ENCODE measurements at places on chromosomes 3 and 15.

GRCh38 chr15:34470892-34471291 is 33.3 kb upstream of the GOLGA8A start:
- no peak for DNase-seq

- no peak for DNase-seq
Observed at GRCh38 chr3:155153242-155154186, 73.4 kb downstream of the MME start.

GRCh38 chr15:85690561-85691231 is 104.0 kb downstream of the KLHL25 start:
- no peak for DNase-seq

GRCh38 chr3:75396316-75396802 is 267.8 kb upstream of the FRG2C start:
- DNase-seq: no peak

- no peak for DNase-seq
Observed at GRCh38 chr15:73617301-73617831, 15.8 kb downstream of the NPTN start.

DNA sequence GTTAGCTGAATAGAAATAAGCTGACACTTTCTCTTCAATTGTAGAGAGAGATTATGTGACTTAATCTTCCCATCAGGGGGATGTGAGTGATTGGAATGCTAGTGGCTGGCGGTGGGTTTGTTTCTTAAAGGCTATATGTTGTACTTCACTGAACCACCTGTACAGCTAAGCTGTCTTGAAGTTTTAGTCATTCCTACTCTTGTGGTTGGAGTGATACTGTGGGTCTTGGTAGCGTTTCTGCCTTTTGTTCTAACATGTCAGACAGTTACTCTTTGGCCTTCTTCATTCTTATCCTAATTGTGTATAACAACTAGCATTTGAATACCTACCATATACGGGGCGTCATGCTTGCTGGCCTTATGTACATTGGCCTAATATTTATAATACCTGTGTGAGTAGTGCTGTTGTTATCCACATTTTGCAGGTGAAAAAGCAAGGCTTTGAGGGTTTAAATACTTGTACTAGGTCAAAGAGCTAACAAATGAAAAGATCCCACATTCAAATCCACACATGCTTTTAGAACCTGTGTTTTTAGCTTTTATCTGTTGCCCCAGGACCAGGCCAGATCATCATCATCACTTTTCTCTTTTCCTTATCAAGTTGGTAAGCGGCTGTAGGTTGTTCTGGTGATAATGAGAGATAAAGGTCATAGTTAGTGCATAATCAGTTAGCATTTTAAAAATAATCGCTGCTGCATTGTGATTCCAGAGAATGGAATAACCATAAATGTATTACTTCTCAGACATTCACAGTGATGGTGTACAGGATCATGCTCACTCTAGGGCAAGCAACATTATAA is 50.2 kb downstream of the AKAP13 start:
- DNase-seq: no peak

DNA sequence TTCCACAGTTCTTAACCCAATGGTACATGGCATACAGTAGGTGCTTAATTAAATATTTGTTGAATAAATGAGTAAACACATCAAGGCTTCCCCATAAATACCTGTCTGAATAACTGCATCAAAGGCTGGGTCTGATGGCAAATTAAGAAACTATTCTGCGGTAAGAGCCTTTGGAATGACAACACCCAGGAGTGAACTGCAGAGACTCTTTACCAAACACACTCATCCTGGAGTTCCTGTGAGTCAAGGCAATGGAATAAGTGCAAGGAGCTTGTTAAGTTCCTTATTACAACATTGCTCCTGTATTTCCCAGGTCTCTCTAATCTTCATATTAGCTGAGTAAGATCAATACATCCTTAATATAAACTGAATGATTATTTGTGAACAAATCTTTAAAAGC is 119.9 kb upstream of the STT3B start:
- DNase-seq: no peak

- no peak for DNase-seq
Observed at GRCh38 chr15:69731081-69731330, 278.4 kb downstream of the RPLP1 start.

DNA sequence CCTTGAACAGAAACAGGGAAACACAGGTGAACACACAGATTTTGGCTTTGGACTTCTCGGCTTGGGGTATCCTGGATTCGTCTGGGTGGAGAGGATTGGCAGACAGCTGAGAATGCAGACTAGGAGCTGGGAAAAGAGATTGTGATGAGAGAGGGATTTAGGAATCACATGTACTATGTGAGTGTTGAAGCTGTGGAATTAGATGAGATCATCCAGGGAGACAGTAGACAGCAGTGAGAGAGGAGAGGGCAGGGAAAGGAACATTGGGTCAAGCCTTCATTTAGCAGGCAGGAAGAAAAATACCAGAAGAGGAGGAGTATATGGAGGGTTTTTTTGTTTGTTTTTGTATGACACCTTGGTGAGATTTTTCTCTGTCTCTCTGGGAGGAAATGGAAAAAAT is 262.1 kb upstream of the TBL1XR1 start:
- no peak for DNase-seq

DNA sequence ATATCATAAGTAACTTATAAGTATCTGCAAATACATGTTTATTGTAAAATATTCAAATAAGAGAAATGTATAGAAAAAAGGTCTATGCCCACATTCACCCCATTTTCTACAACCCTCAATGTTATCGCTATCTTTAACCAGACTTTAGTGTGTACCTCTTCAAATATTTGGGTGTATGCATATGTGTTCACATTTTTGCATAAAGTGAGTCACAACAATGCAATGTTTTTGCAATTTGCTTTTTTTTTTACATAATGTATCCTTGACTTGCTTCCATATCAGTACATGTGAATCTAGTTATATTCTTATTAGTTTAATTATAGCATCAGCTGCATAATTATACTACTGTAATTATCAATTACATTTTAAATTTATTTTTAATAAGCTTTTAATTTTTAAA is 117.3 kb upstream of the LYSMD4 start:
- DNase-seq: no peak

DNA sequence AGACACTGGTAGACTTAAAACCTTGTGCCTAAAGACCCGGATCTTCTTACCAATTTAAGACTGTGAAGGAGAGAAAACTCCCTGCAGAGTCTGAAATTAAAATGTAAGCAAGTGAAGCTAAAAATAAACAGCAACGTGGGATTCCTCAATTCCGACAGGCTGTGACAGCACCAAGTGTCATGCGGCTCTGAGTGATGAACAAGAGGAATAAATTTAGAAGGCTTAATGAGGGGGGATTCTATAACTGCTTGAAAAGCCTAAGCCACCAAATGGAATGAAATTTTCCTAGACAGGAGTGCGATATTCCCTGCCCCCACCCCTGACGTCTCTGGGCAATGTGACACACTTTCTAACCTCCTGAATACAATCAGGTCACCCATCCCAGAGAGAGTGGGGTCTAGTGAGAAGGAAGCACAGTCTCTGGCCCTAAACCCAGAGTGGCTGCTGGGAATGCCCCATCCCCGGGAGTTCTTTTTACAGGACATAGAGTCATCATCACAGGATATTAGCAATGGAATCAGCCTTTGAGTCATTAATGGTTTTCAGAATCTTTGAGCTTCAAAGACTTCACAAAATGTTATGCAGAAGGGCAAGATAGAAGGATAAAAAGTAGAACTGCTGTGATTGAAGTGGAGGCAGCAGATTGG is 114.3 kb downstream of the EDEM1 start:
- DNase-seq: no peak

DNA sequence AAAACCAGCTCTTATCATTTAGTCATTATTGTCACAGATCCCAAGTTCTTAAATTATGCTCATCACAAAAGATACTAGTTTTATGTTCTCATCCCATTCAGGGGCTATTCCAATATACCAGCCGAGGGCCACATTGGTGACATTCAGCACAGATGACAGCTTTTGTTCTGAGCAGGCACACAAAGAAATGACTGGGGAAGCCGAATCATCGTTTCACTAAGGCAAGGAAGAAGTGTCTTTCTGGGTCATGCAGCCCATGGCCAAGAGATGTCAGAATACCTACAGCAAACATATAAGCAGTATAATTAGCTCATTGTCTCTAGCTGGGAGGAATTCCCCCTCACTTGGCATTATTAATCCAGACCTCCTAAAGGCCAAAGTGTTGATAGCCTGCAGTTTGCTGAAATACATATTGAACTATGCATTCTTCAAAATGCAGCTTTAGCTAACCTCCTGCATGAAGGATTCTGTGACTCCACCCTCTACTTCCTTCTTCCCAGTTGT is 100.2 kb downstream of the CNTN4 start:
- DNase-seq: no peak

DNA sequence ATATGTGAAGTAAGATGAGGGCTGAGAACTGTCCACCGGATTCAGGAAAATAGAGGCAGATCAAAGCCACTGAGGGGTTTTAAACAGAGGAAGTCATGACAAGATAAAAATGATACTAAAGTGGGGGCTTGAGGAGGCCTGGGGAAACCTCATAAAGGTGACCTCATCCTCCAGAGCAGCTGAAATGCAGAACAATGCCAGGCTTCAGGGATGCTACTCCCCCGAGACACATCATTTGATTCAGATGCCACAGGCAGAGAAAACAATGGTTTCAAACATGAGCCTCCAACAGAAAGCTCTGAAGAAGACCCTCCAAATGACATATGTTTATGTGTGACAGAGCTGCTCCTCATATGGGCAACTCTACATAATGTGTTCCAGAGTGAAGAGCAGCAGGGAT is 6.4 kb downstream of the CFAP20DC start:
- no peak for DNase-seq

GRCh38 chr15:90451053-90451850 is 63.2 kb downstream of the IQGAP1 start:
- DNase-seq: no peak

- DNase-seq: no peak
Observed at GRCh38 chr15:78207641-78208340, 26.6 kb downstream of the ACSBG1 start.

- no peak for DNase-seq
Observed at GRCh38 chr3:149163066-149163465, 33.6 kb downstream of the HPS3 start.

- DNase-seq: no peak
Observed at GRCh38 chr3:176816937-176817336, 380.3 kb downstream of the TBL1XR1 start.

- DNase-seq: no peak
Observed at GRCh38 chr15:33915571-33916407, 52.5 kb upstream of the CHRM5 start.

DNA sequence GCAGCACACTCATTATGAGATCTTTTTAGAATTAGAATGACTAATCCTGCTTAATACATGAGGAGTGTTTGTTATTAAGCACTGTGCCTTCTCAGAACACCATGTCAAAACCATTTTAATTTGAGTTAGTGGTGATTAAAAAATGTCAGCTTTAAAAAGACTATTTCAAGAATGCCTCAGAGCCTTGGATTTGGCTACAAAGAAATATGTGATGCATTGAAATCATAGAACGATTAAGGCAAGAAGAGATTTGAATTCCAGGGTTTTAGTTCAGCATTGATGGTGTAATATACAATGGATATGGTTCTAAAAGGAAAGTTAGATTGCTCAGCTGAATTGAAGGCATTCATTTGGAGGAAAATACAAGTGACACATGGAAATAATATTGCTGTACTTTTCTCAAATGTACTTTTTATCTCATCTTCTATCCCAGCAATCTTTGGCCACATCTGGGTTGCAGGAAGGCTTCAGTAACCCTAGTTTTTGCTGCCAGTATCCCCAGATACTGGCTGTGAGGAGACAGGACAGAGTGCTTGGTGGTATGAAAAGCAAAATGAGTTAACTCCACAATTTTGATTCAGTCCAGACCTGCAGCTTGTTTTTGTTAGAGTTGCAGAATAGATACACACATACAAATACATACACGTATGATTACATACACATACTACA is 303.8 kb downstream of the CLSTN2 start:
- no peak for DNase-seq

DNA sequence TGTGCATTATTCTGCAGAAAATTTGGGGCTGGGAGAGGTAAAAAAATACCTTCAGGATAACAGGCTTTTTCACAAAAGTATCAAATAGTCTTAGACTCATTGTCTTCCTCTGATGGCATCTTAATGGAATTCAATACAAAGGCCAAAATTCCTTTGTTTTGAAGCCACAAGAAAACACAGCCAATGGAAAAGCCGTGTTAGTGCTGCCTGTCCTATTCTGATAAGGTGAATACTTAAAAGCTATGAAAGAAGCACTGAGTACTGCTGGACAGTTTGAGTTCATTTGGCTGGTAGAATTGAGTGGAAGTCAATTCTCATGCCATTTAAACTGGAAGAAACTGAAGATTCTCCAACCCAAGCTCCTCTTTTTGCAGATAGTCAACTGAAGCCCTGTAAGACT is 395.3 kb upstream of the TPRG1 start:
- DNase-seq: no peak

DNA sequence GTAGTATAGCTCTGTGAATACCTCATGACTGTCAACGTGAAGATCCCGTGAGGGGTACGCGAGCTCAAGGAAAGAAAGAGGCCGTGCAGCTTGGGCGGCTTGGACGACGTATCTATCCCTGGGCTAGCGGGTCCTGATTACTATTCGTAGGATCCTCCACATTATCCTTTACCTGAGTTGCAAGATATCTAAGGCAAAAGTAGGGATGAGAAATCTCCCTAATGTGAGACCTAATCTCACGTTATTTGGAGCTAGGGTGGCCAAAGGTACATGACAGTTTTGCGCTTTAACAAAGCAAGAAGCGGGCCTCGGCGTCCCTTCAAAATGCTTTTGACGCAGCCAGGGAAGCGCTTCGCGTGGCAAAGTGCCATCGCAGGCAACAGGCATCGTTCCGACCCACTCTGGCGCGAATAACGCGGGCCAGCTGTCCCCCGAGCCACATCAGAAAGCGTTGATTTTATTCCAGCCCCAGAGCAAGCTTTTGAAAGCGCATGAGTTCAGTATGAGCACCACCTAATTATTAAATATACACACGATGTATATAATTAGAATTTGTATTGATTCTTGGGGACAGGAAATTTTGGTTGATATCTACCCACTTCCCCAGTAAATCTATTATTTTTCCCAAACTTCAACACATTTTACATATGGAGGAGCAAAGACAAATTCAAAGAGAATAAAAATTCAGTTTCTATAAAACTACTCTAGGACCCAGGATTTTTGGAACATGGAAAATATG is 2.5 kb upstream of the EOMES start:
- DNase-seq: no peak

GRCh38 chr3:141405591-141405990 is 37.3 kb downstream of the ZBTB38 start:
- no peak for DNase-seq

GRCh38 chr3:12904951-12905315 is 63.6 kb upstream of the RPL32 start:
- DNase-seq: no peak

GRCh38 chr3:193868590-193868989 is 267.4 kb upstream of the HES1 start:
- DNase-seq: no peak
